Anterior cingulate cortex (tissue), 58 donors: ENCODE measurements at places on chromosomes 7 and 10.

GRCh38 chr7:37775921-37776320 lies 72.5 kb upstream of the NME8 start:
- no peak for DNase-seq

DNA sequence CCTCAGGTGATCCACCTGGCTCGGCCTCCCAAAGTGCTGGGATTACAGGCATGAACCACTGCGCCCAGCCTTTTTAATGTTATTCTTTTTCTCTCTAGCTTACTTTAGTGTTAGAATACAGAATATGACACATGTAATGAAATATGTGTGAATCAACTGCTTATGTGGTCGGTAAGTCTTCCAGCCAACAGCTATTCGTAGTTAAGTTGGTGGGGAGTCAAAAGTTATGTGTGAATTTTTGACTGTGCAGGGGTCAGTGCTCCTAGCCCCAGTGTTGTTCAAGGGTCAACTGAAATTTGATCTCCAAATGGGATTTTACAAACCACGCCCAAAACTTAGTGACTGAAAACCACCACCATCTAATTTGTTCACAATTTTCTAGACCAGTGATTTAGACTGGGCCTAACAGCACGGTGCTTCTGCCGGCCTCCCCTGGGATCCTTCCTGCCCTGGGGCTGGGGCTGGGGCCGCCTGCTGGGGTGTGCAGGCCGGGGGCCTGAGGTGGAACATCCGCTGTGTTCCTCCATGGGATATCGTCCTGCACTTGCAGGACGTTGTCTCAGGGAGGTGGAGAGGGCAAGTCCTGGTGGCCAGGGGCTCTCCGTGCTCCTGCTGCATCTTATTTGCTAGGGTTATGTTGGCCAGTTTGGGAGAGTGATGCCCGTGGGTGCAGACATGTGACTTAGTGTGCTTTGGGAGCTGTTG lies 24.5 kb upstream of the GRB10 start:
- no peak for DNase-seq

DNA sequence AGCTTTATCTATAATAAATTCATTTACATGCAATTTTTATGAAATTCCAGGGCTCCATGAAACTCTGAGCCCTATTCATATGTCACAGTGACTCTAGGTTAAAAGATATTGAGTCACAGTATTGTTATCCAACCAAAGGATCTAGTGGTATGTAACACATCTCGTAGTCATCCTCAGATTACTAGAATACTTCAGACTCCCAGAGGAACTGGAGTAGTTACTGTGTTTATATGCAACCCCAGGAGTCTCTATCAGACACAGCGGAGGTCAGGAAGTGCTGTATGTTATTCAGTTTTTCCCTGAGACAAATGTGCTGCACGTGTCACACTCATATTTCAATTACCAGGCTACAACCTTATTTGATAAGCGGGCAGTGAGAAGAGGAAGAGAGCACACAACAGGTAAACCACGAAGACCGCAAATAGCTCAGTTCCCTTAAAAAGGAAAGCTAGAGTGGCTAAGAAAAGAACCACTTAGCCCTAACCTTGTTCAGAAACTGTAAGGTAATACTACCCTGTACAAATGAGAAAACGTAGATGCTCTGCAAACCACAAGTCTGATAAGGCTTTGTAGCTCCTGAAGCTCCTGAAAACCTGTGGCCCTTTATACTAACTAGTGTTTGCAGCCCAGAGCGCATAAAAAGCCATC lies 114.0 kb upstream of the CNTNAP2 start:
- no peak for DNase-seq

DNA sequence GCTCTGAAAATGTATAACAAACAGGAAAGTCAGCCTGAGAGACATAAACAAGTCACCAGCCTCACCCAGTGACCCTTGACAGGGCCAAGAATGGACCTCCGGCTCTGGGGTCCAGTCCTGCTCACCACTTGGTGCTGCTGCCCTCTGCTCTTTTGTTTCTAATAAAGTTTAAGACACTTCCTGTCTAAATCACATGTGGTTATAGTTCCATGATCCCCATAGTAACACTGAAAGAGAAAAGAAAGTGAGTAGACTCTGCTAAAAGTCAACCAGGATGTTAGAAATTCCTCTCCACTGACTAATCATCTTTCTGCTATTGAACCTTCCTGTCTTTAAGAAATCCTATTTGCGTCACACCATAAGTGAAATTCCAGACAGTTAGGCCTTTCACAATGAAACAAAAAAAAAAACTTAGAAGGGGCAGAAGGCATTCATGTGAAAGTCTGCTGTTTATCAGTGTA lies 179.2 kb upstream of the BET1 start:
- no peak for DNase-seq

DNA sequence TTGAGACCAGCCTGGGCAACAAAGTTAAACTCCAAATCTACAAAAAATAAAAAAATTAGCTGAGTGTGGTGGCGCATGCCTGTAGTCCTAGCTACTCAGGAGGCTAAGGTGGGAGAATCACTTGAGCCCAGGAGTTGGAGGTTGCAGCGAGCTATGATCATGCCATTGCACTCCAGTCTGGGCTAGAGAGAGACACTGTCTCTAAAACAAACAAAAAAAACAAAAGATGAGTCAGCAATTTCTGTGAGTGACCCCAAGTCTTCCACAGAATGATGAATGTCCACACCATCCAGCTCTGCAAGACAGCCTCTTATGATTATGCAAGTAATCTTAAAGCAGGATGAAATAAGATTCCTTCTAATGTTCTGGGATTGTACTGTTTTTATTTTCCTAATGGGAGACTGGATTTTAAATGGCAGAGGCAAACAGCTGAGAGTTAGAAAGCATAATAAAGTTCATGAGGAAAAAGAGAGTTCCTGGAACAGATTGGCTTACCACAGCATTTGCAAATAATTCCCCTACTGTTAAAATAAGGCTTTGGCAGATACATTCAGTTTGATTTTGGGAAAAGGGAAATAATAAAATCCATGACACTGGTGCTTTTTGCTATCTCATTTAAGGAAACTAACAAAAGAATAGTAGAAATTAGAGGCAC lies 18.9 kb upstream of the PRKAR2B start:
- DNase-seq = no peak

- DNase-seq = no peak
These were observed 179 bp downstream of the PDE1C start for GRCh38 chr7:32070051-32070405.

- no peak for DNase-seq
These were observed 18.4 kb upstream of the EXOC6 start for GRCh38 chr10:92829786-92830377.

DNA sequence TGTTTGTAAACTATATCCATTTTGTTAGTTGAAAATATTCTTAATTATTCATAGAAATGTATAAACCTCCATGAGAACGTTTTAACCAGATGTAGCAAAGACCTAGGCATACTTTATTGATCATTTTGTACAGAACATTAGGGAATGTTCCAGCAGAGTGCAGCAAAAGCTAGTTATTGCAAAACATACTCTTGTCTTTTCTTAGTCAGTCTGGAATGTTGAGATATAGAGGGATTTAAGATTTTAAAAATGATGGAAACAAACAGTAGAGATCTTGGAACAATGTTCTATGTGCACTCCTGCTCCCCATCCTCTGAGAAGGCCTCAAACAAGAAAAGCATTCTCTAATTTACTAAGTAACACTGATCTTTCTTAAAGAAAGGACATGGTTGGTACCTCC lies 292.1 kb downstream of the BBS9 start:
- no peak for DNase-seq

DNA sequence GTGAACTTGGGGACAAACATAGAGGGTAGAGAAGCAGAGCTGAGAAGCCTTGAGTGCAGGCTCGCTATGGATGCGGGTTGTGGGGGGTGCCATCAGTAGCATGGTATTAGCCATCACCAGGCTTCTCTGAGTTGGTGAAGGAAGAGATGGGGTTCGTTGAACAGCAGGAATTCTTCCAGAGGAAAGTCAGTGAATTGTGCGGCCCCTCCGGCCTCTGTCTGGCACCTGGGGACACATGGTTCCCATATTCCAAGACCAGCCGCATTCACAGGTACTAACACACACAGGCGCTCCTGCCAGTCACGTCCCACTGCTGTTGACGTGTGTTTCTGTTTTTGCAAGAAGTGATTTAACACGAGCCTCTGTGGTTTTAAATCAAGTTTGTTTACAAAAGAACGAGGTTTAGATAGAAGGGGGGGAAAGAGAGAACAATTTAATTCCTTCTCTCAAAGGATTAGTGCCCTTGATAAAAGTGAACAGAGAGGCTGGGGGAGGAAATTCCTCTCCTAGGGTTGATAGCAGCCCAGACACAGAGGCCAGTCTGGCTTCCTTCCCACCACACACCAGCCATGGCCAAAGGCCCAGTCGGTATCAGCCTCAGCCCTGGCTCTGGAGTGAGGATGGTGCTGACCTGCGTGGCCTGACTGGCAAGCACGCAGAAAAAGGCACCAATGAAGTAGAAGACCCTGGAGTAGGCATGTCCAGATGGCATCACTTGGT lies 252.6 kb upstream of the IGFBP3 start:
- no peak for DNase-seq

GRCh38 chr7:37393476-37393875 lies 55.2 kb downstream of the ELMO1 start:
- no peak for DNase-seq
